ENCODE measurements at places on chromosomes 4 and X. TPM values are rescaled to one million over a fixed set of nuclear protein-coding genes. Genes with fewer than 3 reads are reported as not detected.

The LIMCH1 gene
- 9.8 TPM for total RNA-seq

The EDNRA gene
- total RNA-seq = 135 TPM

The MID2 gene
- total RNA-seq = 19.8 TPM

The TCEANC gene
- 2.5 TPM for total RNA-seq

The CCKAR gene
- not detected for total RNA-seq

- H3K4me1 ChIP-seq = peaks cover 27% of the 10 kb centered on the region
- peak overlapping the region; percentile 96 for H3K27ac ChIP-seq
- H3K27me3 ChIP-seq = no peaks in the 10 kb centered on the region
- DNase-seq = no peak
Measured at GRCh38 chr4:127965803-127966175, 583 bp downstream of the ABHD18 start.

DNA sequence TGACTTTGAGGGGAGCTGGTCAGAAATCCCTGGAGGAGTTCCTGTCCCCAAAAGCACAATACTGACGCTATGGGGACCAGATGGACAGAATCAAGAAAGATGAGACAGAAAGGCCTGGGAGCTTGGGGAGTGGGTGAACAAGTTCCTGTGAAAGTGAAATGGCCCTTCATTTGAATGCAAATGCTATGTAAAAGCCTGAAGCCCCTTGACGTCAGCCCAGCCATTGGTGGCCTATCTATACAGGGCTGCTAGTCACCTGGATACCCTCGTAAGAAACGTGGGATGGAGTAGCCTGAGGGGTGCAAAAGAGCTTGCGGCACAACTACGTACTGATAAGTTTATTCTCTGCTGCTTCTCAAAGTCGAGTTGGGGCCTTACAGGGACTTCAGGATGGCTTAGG, at the start of gene CDX4:
CDX4 (plus strand) TSS at position 223 of the 400 bp plus-strand sequence. CDS start 201 bp downstream, outside the sequence.
- no peaks in the 10 kb centered on the region for H3K27me3 ChIP-seq
- no peaks in the 10 kb centered on the region for H3K36me3 ChIP-seq
- no peak for DNase-seq

- H3K4me3 ChIP-seq = peak overlapping the region; percentile 59
- no peak for DNase-seq
- H3K36me3 ChIP-seq = peaks cover 3% of the 10 kb centered on the region
- H3K27ac ChIP-seq = no peak overlapping the region
- peaks cover 34% of the 10 kb centered on the region for H3K4me1 ChIP-seq
Measured at GRCh38 chrX:153725039-153725831, 579 bp downstream of the ABCD1 start.

DNA sequence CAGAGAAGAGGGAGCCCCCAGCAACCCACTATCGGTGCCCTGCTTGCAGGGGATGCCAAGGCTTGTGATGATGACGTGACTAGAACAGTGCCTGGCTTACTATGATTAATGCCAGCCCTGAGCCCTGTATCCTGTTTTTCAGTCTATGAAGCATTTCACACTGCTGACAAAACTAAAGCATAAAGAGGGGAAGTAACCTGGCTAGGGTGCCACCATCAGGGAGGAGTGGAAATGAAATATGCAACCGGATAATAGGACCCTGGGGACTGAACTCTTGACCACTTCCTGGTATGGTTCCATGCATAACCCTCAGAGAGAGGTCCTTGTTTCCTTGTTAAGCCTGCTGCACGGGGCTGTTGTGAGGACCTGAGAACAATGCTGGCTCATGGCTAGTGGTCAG, 50.3 kb downstream of the MED28 start:
- no peak overlapping the region for H3K4me3 ChIP-seq
- peaks cover 2% of the 10 kb centered on the region for H3K27me3 ChIP-seq
- DNase-seq = no peak
- H3K4me1 ChIP-seq = no peaks in the 10 kb centered on the region

DNA sequence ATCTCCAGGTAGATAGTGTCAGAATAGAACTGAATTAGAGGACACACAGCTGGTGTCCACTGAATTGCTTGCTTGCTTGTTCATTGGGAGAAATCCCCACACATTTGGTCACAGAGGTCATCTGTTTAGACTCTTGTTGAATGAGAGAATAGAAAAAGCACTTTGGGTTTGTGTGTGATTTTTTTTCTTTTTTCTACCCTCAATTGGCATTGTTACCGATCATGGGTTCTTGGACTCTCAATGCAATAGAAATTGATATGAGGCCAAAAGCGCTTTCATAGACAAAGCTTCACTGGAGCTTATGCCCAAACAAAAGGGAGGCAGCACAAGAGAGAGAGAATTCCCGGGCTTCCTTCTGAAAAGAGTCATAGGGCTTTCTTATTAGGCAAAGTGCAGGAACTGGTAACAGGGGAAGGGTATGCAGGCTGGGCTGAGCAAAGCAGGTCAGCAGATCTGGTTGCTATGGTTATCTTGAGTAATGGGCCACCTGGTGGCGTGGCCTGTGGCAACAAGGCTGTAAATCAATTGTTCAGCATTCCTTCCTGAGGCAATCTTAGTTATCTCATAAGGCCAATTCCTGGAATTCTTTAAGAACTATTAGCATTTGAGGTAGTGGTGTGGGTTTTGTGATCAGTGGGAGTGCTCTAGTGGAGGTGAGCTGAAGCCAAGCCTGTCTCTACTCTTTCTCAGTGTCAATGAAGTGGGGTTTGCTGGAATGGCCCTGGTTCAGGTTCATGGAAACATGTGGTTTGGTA, 5.3 kb upstream of the GPR82 start:
- H3K27me3 ChIP-seq = no peaks in the 10 kb centered on the region
- peaks cover 9% of the 10 kb centered on the region for H3K36me3 ChIP-seq
- DNase-seq = no peak
- no peak overlapping the region for H3K4me3 ChIP-seq

GRCh38 chr4:146470604-146471003, 51.1 kb downstream of the SLC10A7 start:
- no peak overlapping the region for H3K4me3 ChIP-seq
- peaks cover 1% of the 10 kb centered on the region for H3K36me3 ChIP-seq
- H3K4me1 ChIP-seq = peaks cover 8% of the 10 kb centered on the region
- no peaks in the 10 kb centered on the region for H3K27me3 ChIP-seq
- no peak for DNase-seq

GRCh38 chrX:119919835-119920585, 23.5 kb downstream of the NKAP start:
- no peaks in the 10 kb centered on the region for H3K4me1 ChIP-seq
- DNase-seq = no peak
- H3K36me3 ChIP-seq = peaks cover 2% of the 10 kb centered on the region
- no peaks in the 10 kb centered on the region for H3K27me3 ChIP-seq
- H3K4me3 ChIP-seq = no peak overlapping the region
- no peak overlapping the region for H3K27ac ChIP-seq

All from chondrocyte (in vitro differentiated cells).